Brain (organoid and tissue), 16 donors: ENCODE measurements at places on chromosomes 4 and X.

- no peak for DNase-seq
Measured at GRCh38 chr4:1754336-1754735, 33.0 kb downstream of the TACC3 start.

GRCh38 chr4:4868040-4868757, 8.7 kb downstream of the MSX1 start:
- DNase-seq = no peak

GRCh38 chr4:133623847-133624246, 474.8 kb downstream of the PCDH10 start:
- no peak for DNase-seq

GRCh38 chrX:85215946-85216345, 27.6 kb downstream of the SATL1 start:
- DNase-seq = no peak

DNA sequence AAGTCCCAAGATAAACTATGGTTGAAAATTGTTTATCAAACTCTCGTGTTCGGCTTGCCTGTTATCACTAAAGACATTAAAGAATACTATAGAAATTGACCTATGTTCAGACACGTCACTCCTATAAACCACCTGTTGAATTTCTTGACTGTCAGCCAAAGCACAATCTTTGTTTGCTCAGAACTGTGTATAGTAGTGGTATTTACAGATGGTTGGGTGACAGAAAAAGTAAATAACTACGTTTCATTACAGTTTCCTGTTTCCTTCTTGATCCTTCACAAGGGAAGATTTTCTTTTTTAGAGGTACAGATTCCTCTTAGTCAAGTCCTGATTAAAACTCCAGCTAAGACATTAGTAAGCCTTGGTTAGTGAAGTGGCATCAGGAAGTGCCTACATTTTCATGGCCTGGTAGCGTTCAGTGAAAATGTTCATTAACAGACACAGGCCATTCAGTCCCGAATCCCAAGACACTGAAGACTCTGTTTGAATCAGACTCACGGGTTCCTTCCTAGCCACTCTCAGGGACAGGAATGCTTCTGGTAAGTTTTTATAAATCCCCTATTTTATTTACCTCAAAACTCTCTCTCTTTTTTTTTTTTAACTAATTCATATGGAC, at the start of gene SMIM31:
Gene SMIM31 (plus strand): TSS at position 259 of the 616 bp plus-strand sequence. CDS start 16,313 bp downstream, outside the sequence.
- DNase-seq = no peak

DNA sequence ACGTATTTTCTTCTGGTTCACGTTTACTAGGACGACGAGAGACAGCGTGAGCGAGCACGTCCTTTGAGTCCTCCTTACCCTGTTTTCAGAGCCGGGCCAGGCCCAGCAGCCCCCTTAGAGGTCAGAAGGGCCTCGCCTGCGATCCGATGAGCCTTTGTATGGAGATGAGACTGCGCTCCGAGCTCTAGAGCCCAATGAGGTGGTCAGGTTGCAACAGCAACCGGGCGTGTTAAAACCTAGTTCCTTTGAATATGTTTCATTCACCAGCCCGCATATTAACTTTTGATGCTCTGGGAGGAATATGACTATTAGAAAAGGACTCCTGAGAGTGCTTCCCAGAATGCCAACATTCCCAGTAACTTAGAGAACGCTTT, 55.6 kb upstream of the TADA2B start:
- no peak for DNase-seq

GRCh38 chr4:8052160-8052691, 106.4 kb downstream of the ABLIM2 start:
- DNase-seq = no peak

DNA sequence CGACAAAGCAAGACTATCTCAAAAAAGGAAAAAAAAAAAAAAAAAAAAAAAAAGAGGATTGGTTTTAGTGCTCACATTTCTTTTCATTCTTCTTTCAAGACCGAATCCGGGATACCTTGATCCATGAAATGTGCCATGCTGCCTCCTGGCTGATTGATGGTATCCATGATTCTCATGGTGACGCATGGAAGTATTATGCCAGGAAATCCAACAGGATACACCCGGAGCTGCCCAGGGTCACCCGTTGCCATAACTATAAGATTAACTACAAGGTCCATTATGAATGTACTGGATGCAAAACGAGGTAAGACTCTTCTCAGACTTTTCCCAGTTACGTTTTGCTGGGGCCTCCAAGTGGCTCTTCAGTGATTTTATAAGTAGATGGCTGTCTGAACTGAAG, 6.1 kb downstream of the CXCR3 start:
- no peak for DNase-seq

DNA sequence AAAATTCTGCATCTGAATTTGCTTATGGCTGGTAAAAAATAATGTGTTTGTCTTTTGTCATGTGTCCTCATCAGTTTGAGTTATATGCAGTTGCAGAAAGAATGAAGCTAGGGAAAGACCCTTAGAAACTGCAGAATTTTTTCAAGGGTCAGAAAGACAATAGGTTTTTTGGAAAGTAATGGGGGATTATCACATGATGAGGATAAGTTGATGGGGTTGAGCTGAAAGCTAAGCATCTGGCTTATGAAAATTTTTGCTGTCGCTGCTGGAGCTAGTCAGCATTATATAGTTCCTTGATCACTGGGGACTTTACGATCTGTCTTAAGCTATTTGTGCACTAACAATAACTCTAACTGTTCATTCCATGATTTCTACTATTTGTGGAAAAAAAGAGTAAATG, 331.7 kb downstream of the PPARGC1A start:
- no peak for DNase-seq

DNA sequence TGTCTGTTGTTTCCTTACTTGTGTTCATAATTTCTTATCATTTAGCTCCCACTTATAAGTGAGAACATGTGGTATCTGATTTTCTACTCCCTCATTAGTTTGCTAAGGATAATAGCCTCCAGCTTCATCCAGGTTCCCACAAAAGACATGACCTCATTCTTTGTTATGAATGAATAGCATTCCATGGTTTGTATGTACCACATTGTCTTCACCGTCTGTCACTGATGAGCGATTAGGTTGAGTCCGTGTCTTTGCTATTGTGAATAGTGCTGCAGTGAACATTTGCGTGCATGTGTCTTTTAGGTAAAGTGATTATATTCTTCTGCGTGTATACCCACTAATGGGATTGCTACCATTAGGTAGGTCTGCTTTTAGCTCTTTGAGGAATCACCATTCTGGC, 624.3 kb upstream of the EPHA5 start:
- DNase-seq = no peak

GRCh38 chr4:20428436-20429160, 176.9 kb downstream of the SLIT2 start:
- peak; percentile 44 for DNase-seq

- peak; percentile 15 for DNase-seq
Measured at GRCh38 chrX:56233100-56233499, 944 bp downstream of the KLF8 start.

GRCh38 chr4:92184566-92184965, 119.2 kb upstream of the GRID2 start:
- DNase-seq = no peak

GRCh38 chrX:149510386-149510785, 5.3 kb upstream of the IDS start:
- peak; percentile 9 for DNase-seq

- DNase-seq = no peak
Measured at GRCh38 chr4:134650461-134650860, 448.9 kb upstream of the PABPC4L start.

- no peak for DNase-seq
Measured at GRCh38 chr4:66357316-66357715, 687.0 kb upstream of the EPHA5 start.

- DNase-seq = no peak
Measured at GRCh38 chr4:100257567-100257966, 67.3 kb upstream of the DDIT4L start.

DNA sequence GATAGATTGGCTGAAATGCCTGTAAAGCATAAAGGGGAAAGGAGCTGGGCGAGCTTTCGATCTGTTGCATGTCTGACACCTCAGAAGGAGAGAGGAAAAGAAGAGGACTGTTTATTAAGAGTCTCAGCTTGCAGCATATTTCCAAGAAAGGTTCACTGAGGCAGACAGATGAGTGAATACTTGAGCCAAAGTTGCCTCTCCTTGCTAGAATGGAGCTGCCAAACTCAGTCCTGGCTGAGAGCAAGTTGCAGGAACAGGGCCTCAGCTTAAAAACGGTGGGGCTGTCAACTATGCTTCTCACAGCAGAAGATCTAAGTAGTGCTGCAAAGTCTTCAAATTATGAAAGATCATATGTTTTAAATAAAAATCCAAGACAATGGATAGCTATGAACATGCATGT, 707.5 kb downstream of the PCDH7 start:
- peak; percentile 83 for DNase-seq

- no peak for DNase-seq
Measured at GRCh38 chr4:86019906-86020305, 339.9 kb downstream of the MAPK10 start.

GRCh38 chr4:8051644-8052043, 107.0 kb downstream of the ABLIM2 start:
- DNase-seq = peak; percentile 31

DNA sequence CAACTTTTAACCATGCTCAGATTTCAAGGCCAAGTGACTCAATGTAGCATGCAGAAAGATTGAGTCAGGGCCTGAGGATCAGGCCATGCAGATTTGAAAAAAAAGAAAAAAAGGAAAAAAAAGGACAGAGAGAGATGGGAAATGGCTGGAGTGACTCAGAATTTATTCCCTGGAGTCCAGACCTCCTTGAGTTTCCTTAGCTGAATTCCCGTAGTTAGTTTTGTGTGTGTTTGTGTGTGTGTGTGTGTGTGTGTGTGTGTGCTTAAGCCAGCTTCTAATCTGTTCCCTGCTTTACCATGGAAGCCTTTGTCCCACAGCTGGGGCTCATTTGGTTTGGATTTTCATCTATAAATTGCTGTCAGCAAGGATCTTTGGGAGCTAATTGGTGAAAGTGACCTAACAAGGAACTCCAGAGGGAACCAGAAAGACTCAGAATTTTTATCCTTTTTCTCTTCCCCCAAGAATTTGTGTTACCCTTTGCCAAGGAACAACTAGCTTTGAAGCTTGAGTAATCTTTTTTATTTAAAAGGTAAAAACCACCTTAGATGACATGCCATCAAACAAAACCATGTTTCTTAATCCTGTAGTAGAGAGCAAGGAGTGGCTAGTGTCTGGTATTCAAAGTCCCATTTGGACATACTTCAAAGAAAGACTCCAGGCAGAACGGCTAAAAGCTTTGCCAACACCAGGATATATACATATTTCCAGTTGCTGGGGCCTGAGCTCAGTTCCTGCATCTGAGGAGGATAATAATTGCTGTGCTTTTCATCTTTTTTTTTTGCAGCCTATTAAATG, 109.0 kb upstream of the DDIT4L start:
- DNase-seq = no peak

- DNase-seq = no peak
Measured at GRCh38 chr4:189200353-189200752, 740.3 kb upstream of the FRG1 start.

- DNase-seq = peak; percentile 65
Measured at GRCh38 chr4:75065909-75066308, 133.0 kb downstream of the PARM1 start.

GRCh38 chr4:74258963-74259362, 49.3 kb upstream of the EPGN start:
- DNase-seq = peak; percentile 61

DNA sequence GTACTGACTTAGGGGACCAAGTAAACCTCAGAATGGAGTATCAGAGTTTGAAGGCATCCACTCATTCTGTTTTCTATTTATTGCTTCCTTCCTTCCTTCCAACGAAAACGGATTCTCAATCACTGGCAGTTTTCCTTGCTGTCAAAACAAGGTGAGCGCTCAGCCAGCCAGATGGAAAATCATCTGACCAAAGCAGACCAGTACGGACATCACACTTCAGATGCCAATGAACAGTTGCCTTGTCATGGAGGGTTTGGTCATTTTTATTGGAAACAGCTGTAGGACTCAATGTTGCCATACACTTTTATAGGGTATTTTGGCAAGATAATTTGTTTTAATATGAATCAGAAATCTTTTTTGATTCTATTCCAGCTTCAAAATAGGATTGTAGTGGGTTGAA, 16.6 kb downstream of the GEMIN8 start:
- no peak for DNase-seq

GRCh38 chr4:56630876-56631666, 50.0 kb downstream of the HOPX start:
- peak; percentile 35 for DNase-seq

DNA sequence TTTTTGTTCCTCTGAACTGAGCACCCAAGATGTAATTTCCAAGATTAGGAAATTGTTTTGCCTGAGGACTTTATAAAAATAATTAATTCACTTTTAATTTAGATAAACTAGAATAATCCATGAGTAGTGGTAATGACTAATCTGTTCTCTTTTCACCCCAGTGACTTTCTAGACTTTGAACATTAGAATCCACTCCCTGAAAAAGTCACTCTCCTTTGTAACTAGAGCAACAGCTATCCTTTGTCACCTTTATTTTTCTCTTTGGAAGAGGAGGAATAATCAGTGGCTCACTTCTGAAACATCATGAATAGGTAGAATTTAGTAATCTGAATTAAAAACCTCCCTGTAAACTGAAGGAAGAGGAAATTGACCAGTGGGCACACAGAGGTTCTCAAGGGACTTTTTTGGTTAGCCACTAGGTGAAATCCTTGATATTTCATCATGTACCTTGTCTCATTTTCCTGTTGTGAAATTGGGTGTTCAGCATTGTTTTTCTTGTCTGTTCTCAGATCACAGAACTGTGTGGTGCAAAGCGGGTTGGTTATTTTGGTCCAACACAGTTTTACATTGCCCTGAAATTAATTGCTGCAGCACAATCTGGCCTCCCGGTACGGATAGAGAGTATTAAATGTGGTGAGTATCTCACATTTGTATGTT, 59.4 kb downstream of the REPS2 start:
- DNase-seq = no peak

- no peak for DNase-seq
Measured at GRCh38 chr4:40990236-40990898, 224.0 kb downstream of the APBB2 start.

DNA sequence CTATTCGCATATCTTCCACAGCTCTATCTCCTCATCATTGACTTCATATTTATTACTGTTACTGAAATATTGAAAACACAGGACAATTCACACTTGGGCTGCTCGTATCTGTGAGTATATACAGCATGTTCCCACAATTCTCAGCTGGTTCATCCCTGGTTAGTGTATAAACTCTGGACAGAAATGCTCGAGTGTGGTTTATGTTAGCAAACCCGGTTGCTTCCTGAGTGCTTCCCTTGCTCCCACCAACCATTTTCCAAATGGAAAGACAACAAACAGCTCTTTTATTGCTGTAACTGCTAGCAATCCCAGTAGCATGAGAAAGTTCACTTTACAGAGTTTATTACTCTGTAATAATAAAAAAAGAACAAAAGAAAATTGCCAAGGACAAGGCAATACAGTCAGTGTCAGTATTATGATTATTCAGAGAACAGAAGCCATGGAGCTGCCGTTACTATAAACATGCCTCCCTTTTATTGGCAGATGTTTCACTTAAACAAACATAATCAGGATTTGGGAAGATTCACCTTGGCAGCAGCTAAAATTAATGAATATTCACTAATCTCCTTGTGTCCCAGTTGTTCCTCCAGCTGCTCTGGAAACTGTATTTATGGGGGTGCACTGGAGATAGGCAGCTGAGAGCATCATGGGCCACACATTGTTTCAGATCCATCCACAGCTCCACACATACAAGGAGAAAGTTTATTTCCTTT, 134.1 kb upstream of the GUCY1A1 start:
- no peak for DNase-seq

- no peak for DNase-seq
Measured at GRCh38 chrX:20767346-20767745, 500.6 kb upstream of the RPS6KA3 start.

GRCh38 chr4:33073811-33074210, 2353.6 kb downstream of the PCDH7 start:
- no peak for DNase-seq

GRCh38 chr4:32206756-32207155, 1486.6 kb downstream of the PCDH7 start:
- DNase-seq = no peak

- no peak for DNase-seq
Measured at GRCh38 chr4:10161146-10161545, 44.5 kb upstream of the WDR1 start.
